ENCODE measurements at places on chromosomes 5 and 9.

DNA sequence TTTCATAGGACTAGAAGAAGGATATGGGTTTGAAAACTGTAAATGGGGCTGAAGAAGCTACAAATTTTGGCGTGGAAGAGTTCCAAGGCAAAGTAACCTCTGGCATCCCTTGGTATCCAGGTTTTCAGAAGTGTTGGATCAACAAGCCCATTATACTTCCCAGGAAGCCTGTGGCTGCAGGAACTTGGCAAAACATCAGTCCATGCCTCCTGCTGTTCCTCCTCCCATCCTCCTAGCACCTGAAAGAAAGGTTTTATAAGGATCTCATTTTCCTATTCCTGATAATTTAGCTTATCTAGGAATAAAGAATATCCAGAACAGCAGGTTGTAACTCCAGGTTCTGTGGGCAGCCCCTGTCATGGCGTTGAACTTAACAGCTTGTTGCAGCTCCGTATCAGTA is 72.5 kb upstream of the LPAR1 start:
- DNase-seq: no peak

DNA sequence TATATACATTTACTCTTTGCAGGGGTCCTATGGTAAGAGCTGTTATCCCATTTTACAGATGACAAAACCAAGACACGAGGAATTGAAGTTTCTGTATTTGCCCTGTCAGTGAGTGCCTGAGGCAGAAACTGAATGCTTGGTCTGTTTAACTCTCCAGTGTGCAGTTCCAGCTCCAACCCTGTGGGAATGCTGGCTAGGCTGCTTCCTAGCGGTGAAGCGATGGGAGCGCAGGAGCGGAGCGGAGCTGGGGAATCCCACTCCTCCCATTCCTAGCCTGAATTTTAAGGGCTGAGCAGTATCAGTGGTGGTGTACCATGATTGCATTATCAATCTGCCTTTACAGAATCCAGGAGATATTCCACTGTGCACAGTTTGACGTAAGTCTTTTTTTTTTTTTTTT is 202.3 kb downstream of the LRRC70 start:
- no peak for DNase-seq

GRCh38 chr5:138819081-138819480 is 56.1 kb downstream of the LRRTM2 start:
- DNase-seq: no peak

- DNase-seq: no peak
These were observed 35.2 kb upstream of the PLEKHG4B start for GRCh38 chr5:56561-57290.

DNA sequence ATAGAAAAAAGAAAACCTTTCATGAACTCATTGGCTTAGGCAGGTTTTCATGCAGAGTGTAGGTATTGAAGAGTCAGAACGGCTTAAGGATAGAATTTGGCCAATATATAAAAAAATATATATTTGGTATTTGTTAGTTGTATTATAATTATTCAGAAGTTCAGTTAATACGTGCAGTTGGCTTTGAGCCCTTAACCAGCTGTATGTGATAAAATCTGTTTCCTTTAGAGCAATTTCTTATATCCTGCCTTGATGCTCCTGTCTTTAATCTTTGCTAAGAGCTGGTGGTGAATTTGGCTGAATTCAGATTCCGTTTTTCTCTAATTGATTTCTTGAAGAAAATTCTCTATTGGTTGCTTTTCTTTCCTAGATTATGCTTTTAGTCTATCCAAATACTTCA is 3.7 kb downstream of the ANXA1 start:
- no peak for DNase-seq

GRCh38 chr5:151023047-151023615 is 2.7 kb downstream of the GPX3 start:
- DNase-seq: no peak

- no peak for DNase-seq
These were observed 14.1 kb downstream of the PDLIM4 start for GRCh38 chr5:132271251-132272246.

- no peak for DNase-seq
These were observed 64.7 kb downstream of the IPPK start for GRCh38 chr9:92605224-92605623.

DNA sequence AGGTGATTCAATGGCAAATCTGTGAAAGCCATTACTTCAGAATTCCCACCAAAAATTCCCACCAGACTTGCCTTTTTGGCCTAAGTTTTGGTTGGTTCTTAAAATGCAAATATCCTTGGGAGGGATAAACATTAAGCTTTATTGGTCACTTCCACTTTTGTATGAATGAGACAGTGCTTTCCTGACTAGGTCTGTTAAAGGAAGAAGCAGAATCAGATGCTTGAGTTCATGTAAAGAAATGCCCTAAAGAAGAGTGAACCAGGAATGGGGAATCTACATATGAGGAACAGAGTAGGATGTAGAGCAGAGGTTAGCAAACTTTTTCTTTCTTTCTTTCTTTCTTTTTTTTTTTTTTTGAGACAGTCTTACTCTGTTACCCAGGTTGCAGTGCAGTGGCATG is 129.3 kb downstream of the GCNT1 start:
- DNase-seq: no peak

DNA sequence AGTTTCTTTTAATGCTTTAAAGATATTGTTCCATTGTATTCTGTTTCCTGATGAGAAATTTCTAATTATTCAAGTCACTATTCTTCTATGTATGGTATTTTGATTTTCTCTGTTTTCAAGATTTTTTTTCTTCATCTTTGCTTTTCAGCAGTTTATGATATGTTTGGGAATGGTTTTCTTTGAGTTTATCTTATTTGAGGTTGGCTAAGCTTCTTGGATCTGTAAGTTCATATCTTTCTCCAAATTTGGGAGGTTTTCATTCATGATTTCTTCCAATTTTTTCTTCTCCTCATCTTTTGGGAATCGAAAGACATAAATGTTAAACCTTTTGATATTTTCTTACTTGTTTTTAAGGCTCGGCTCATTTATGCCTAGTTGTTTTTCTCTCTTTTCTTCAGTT is 184.9 kb downstream of the ZSWIM6 start:
- no peak for DNase-seq

DNA sequence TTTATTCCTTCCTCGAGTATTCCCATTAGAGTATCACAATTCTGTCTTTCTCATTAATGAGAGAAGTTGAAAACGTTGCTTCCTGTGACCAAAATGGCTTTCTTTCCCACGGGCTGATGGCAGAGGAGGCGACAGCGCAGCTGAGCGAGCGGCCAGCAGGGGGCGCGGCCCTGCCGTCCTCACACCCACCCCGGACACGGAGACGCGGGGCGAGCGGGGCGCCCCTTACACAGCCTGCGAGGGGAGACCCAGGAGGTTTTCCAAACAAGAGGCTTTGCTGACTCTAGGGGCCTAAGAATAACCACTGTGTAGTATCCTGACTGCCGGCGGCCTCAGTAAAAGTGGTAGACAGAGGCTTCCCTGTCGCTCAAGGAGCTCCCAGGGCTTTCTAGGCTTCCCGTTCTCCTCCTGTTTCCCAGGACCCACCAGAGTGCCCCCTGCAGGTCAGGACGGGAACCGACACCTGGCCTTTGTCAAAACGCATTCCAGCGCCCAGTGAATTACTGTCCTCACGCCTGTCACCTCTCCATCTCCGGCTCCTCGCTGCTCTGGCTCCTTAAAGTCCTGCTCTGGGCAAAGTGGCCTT is 27.3 kb upstream of the FGF1 start:
- DNase-seq: peak; percentile 77

DNA sequence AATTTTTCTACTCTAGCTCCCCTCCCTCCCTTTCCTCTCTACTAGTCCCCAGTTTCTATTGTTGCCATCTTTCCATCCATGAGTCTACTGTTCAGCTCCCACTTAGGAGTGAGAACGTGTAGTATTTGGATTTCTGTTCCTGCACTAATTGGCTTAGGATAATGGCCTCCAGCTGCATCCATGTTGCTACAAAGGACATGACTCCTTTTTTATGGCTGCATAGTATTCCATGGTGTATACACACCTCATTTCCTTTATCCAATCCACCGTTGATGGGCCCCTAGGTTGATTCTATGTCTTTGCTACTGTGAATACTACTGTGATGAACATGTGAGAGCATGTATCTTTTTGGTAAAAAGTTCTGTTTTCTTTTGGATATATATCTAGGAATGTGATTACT is 138.9 kb upstream of the MSX2 start:
- no peak for DNase-seq

- DNase-seq: no peak
These were observed 78.6 kb upstream of the MPDZ start for GRCh38 chr9:13358128-13358527.

DNA sequence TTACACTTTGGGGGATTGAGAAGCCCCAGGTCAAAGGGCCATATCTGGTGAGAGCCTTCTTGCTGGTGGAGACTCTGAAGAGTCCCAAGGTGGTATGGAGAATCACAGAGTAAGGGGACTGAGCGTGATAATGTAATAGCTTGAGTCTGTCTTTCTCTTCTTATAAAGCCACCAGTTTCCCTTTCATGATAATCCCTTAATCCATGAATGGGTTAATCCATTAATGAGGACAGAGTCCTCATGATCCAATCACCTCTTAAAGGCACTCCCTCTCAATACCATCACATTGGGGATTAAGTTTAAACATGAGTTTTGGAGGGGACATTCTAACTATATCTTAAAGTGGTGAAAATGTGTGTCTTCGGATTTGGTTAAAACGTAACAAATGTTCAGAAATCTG is 21.5 kb downstream of the WDR36 start:
- DNase-seq: no peak

DNA sequence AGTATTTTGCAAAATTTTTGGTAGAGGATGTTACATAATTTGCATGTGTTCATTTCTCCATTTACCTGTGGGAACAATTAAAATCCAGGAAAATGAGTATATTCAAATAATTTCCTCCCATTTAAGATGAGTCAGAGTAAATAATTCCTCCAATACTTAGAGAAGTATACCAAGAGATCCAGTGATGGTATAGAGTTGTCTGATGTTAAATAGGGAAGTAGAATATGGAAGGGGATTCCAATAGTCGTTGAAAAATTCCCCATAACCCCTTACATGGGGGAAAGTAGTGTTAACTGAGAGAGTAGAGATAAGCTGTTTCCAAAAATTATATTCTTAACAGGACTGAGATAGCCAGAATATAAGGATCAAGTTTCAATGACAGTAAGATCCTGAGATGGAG is 15.7 kb downstream of the CD274 start:
- no peak for DNase-seq

DNA sequence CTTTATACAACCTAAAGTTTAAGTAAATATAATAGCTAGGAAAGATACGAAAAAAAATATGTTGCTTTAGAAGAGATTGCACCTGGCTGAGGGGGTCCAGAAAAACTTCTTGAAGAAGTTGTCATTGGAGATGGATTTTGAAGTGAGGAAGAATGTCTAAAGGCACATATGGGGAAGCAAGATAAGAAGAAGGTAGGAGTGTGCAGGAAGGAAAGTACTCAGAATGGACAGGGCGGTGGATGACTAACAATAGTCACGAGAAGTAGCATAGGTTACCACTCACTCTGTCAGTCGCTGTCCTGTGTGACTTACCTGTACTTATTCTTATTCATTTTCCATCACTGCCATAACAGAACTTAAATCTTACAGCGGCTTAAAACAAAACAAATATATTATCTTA is 251.6 kb downstream of the GRIA1 start:
- no peak for DNase-seq

DNA sequence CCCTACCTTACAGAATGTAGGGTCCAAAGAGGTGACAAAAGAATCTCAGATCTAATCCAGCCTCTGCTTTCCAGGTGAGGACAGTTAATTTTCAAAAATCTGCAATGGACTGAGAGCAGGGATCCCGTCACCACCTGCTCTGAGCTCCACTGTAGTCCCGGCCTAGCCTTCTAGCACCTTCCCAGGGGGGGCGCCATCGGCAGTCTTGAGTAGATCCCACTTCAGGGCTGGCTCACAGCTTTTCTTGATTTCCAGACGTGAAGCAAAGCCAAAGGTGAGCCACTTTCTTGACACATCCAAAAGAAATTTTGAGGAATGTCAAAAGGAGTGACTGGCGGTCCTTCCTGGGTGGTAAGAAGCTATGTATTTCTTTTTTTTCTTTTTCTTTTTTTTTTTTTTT is 114.1 kb downstream of the SYK start:
- DNase-seq: no peak

- no peak for DNase-seq
These were observed 58.7 kb upstream of the NFIB start for GRCh38 chr9:14372437-14373335.

GRCh38 chr5:38347896-38348295 is 89.5 kb downstream of the EGFLAM start:
- DNase-seq: no peak

- no peak for DNase-seq
These were observed 14.6 kb upstream of the ACOT12 start for GRCh38 chr5:81408496-81408895.

GRCh38 chr9:137114613-137115393 is at the start of gene DPP7:
TSS of gene DPP7 (minus strand) at chr9:137114733. CDS start at chr9:137114713, 20 bp downstream.
- peak; percentile 50 for DNase-seq

GRCh38 chr5:174599992-174600391 is 124.4 kb upstream of the MSX2 start:
- DNase-seq: no peak

GRCh38 chr5:134223406-134224248 is 2.2 kb downstream of the PPP2CA start:
- no peak for DNase-seq

All from stimulated activated CD4-positive, alpha-beta T cell treated with anti-CD3 and anti-CD28 coated beads, Interleukin-1b, Interleukin-23, amount 100 ng/mL, for 1 hour (primary cell).